HCT116 (cell line): ENCODE measurements at places on chromosomes 16 and 17. TPM values are rescaled to one million over a fixed set of nuclear protein-coding genes. Genes with fewer than 3 reads are reported as not detected.

SLC16A11 gene
- total RNA-seq, result not detected

GRCh38 chr16:38941-39892 lies 14.2 kb downstream of the POLR3K start:
- H3K27me3 ChIP-seq, result no peaks in the 10 kb centered on the region
- H3K27ac ChIP-seq, result no peak overlapping the region; the same call in 1 of the 2 replicates
- no peak overlapping the region for H3K4me3 ChIP-seq
- no peaks in the 10 kb centered on the region for H3K36me3 ChIP-seq
- DNase-seq, result no peak
- no peaks in the 10 kb centered on the region for H3K4me1 ChIP-seq

GRCh38 chr17:13306310-13306962 lies 288.6 kb upstream of the ELAC2 start:
- no peaks in the 10 kb centered on the region for H3K36me3 ChIP-seq
- H3K4me1 ChIP-seq, result 0 out of 2 replicates have a peak, but pooled peaks cover 3% of the 10 kb centered on the region
- no peak overlapping the region for H3K4me3 ChIP-seq
- DNase-seq, result peak; percentile 81
- H3K27ac ChIP-seq, result no peak overlapping the region

- H3K4me1 ChIP-seq, result no peaks in the 10 kb centered on the region
- DNase-seq, result no peak
- H3K36me3 ChIP-seq, result no peaks in the 10 kb centered on the region
- H3K27me3 ChIP-seq, result peaks cover 53% of the 10 kb centered on the region
- no peak within 1 kb of the TSS for H3K4me3 ChIP-seq
Measured at GRCh38 chr16:77788181-77789084, at the start of gene VAT1L. VAT1L (plus strand) TSS chr16:77788564; CDS start chr16:77788683, 119 bp downstream.

DNA sequence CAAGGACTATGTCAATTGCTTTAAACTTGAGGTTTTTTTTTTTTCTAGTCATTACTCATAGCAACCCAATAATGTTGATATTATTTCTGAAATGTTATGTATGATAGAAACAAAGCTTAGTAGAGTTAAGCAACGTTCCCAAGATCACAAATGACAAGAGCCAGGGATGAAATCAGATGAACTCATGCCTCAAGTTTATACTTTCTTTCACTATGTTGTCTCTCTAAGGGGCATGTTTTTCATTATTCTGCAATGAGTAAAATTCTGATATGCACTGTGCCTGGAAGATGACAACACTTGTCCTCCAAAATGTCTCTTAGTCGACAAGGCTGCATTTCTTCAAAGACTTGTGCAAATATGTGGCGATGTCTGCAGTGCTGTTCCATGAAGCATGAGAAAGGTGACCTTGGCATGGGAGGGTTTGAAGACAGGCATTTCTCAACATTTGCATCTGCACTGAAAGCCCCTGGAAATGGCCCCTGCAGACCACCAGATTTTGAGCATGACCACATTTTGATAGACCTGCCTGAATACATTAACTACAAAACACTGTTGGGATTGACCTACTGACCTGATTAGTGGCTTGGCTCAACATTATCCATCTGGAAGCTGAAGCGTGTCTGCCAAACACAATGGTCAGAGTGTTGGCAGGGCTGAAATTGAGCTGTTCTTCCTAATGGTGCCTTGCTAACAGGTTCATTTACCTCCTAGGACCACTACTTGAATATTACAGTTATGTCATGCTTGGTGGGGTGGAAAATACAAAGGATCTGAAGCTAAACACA lies 1027.5 kb downstream of the CDH11 start:
- no peak overlapping the region for H3K27ac ChIP-seq
- H3K4me1 ChIP-seq, result no peaks in the 10 kb centered on the region
- no peaks in the 10 kb centered on the region for H3K36me3 ChIP-seq
- no peak for DNase-seq
- H3K27me3 ChIP-seq, result no peaks in the 10 kb centered on the region

SYT17 gene
- total RNA-seq, result 10.3 TPM

GRCh38 chr17:31580706-31581490 lies 189.4 kb downstream of the RAB11FIP4 start:
- peak overlapping the region; percentile 34; the same call in 1 of the 2 replicates for H3K27ac ChIP-seq
- H3K36me3 ChIP-seq, result no peaks in the 10 kb centered on the region
- no peak for DNase-seq
- H3K4me1 ChIP-seq, result peaks cover 26% of the 10 kb centered on the region

GRCh38 chr16:14606102-14606501 lies 24.0 kb downstream of the PARN start:
- no peaks in the 10 kb centered on the region for H3K27me3 ChIP-seq
- no peak overlapping the region for H3K4me3 ChIP-seq
- peaks cover 42% of the 10 kb centered on the region; the same call in 1 of the 2 replicates for H3K36me3 ChIP-seq
- no peak overlapping the region for H3K27ac ChIP-seq
- no peak for DNase-seq

- H3K4me1 ChIP-seq, result no peaks in the 10 kb centered on the region
- H3K36me3 ChIP-seq, result no peaks in the 10 kb centered on the region
- H3K4me3 ChIP-seq, result no peak overlapping the region
- H3K27ac ChIP-seq, result no peak overlapping the region
Measured at GRCh38 chr17:10579270-10579669, 29.8 kb upstream of the MYH2 start.

TLCD3B gene
- total RNA-seq, result 1.0 TPM

DNA sequence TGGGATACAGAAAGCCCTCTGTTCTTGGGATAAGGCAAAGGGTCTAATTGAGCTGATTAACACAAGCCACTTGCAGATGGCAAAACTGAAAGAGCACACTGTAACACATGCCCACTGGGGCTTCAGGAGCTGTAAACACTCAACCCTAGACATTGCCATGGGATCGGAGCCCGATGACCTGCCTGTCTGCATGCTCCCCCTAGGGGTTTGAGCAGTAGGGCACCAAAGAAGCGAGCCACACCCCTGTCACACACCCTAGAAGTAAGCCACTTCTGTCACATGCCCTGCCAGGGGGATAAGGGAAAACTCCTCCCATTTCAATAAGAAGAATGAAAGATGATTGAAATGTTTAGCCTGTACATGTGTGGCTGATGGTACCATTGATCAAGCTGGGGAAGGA lies 81.3 kb upstream of the IRX6 start:
- no peaks in the 10 kb centered on the region for H3K36me3 ChIP-seq
- no peak overlapping the region for H3K27ac ChIP-seq

DNA sequence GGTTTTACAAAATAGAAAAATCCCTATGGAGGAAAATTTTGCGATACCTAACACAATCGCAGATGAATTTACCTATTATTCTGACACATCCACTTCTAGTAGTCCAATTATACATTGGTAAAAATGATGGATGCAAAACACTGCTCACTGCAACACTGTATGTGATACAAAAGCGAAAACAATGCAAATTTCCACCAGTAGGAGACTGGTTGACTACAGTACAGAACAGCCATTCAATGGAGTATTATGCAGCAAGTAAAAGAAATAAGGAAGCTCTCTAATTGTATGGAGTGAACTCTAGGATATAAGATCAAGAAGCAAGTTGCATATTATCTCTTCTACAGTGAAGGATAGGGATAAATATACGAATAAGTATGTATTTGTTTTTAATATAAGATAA lies 48.5 kb downstream of the SETD6 start:
- no peaks in the 10 kb centered on the region for H3K27me3 ChIP-seq
- H3K4me3 ChIP-seq, result no peak overlapping the region
- H3K36me3 ChIP-seq, result peaks cover 42% of the 10 kb centered on the region

ZFHX3 gene
- 6.3 TPM for total RNA-seq

- peaks cover 14% of the 10 kb centered on the region for H3K36me3 ChIP-seq
- H3K27ac ChIP-seq, result peak overlapping the region; percentile 83
- DNase-seq, result no peak
- H3K4me1 ChIP-seq, result peaks cover 10% of the 10 kb centered on the region
- peak overlapping the region; percentile 62 for H3K4me3 ChIP-seq
- no peaks in the 10 kb centered on the region for H3K27me3 ChIP-seq
Measured at GRCh38 chr17:30116345-30116660, 313 bp upstream of the NSRP1 start.

GRCh38 chr17:74528491-74529199 lies 2.6 kb downstream of the CD300LB start:
- H3K27me3 ChIP-seq, result peaks cover 60% of the 10 kb centered on the region
- H3K4me1 ChIP-seq, result no peaks in the 10 kb centered on the region
- no peaks in the 10 kb centered on the region for H3K36me3 ChIP-seq

- H3K4me1 ChIP-seq, result peaks cover 4% of the 10 kb centered on the region
- no peaks in the 10 kb centered on the region for H3K36me3 ChIP-seq
- no peak overlapping the region for H3K27ac ChIP-seq
- DNase-seq, result no peak
Measured at GRCh38 chr16:88432753-88433152, 20.3 kb upstream of the ZFPM1 start.

SGCA gene
- 0.37 TPM for total RNA-seq

DNA sequence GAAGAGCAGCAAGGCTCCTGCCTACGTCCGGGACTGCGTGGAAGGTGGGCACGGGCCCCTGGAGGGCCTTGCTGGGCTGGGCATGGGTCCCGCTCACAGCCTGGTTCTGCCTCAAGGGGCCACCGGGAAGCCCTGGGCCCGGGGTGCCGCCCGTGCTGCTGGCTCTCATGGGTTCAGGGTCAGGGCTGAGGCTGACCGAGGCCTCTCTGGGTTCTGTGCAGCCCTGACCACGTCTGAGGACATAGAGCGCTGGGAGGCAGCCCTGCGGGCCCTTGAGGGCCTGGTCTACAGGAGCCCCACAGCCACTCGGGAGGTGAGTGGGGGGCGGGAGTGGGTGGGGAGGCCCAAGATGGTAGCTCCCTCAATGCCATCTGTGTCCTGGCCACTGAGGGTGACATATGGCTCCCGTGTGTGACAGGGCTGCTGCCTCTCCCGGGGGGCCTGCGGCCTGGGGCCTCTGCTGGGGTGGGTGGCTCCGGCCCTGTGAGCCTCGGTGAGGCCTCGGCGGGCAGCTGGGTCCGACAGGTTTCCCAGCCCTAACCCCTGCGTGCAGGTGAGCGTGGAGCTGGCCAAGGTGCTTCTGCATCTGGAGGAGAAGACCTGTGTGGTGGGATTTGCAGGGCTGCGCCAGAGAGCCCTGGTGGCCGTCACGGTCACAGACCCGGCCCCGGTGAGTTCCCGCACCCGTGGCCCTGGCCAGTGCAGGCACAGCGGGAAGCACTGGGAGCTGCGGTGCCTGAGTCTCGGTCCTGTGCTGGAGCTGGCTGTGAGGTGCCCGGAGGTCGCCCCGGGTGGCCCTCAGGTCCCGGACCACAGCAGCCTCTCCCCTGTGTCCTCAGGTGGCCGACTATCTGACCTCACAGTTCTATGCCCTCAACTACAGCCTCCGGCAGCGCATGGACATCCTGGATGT lies 9.2 kb downstream of the TELO2 start:
- no peaks in the 10 kb centered on the region for H3K4me1 ChIP-seq
- no peaks in the 10 kb centered on the region for H3K27me3 ChIP-seq
- H3K27ac ChIP-seq, result no peak overlapping the region
- DNase-seq, result no peak

KCTD2 gene
- 23.3 TPM for total RNA-seq

MYH11 gene
- total RNA-seq, result 0.61 TPM
